ENCODE measurements at places on chromosomes 7 and 10.

DNA sequence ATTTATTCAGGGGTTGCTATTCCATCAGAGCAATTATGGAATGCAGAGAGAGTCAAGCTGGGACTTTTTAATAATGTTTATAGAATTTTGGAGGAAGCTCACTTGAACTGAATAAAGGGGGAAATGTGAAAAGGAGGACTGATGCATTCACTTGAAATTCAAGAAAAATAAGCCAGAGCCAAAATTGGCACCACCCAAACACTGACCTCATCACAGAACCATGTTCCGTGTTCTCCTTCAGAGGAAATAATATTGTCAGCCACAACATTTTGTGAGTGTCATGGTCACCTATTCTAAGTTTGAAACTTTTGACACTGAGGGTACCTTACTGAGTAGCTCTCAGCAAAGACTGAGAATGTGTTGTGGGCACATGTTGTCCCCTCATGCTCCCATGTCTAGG, 207.0 kb downstream of the ANK3 start:
- DNase-seq, result no peak

GRCh38 chr10:93821051-93821772, 63.5 kb downstream of the LGI1 start:
- DNase-seq, result no peak

GRCh38 chr7:26191974-26192479, 8.5 kb downstream of the HNRNPA2B1 start:
- no peak for DNase-seq

DNA sequence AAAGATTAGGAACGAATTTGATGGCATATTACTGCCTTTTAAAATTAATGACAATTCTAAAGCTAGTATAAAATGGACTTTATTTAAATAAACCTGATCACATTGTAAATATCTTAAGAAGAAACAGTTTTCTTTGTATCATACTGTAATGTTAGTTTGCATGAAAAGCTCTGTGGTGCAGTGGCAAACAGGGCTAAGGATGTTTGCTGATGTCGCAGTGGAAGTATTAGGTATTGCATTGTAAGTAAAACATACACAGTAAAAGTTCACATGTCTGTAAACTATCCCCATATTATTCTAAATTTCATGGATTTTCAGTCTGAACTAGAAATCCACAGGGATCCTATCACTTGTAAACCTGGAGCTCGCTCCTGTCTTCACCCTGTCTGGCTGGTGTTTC, 252.6 kb upstream of the ZNF32 start:
- DNase-seq, result no peak

DNA sequence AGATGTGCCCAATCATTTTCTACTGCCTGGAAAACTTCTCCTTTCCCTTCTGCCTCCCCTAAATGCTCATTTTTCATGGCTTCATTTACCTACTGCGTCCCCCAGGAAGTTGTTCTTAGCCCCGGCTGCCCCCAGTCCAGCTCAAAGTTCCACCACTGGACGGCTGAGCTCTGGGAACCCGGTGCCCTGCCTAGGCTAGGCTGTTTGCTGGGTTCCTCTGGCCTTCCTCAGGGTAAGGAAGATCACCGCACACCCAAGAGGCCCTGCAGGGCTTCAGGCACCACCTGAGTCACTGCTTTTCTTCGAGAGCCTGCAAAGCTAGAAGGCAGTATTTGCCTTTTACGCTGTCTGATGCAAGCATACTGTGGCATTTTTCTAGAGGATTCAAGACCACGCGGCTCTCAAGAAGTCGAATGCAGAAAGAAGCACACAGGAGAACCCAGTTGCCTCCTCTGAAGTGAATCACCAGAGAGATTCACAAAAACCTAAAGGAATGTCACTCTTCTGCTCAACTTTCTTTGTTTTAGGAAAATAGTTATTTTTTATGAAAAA, 46.7 kb upstream of the ZMIZ1 start:
- no peak for DNase-seq

GRCh38 chr7:155745737-155746136, 66.5 kb downstream of the SHH start:
- no peak for DNase-seq

- no peak for DNase-seq
Observed at GRCh38 chr10:34736976-34737771, 77.9 kb downstream of the PARD3 start.

DNA sequence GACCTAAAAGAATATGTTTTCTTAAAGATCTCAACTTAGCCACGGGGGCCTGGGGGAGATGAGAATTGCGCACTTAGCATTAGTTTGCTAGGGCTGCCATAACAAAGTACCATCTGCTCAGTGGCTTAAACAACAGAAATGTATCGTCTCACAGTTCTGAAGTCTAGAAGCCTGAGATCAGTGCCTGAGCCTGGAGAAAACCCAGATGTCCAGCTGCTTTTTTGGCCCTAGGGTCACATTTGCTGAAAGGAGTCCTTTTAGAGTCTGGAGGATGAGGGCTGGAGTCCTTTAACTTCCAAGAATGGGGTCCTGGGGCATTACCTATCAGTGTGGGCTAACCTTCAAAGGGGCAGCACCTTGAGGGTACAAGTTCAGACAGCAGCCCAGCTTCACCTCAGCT, 48.2 kb downstream of the SMURF1 start:
- no peak for DNase-seq

DNA sequence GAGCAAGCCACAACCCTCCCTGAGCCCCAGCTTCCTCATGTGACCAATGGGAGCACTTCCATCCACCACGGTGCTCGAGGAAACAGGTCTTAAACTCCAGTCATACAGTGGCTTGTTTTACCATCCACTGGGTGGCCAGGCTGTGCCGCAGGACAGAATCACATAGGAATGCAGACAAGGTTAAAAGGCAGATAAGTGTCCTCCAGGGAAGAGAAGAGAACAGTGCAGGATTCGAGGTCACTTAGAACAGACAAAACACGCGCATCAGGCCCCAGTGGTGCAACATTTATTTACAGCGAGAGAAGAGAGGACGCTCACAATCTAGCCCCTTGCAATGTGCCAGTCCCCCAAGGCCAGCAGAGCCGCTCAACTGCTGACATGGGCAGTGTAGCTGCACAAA, 92.8 kb downstream of the TMEM130 start:
- no peak for DNase-seq

GRCh38 chr10:22727663-22728062, 13.3 kb upstream of the PIP4K2A start:
- no peak for DNase-seq

DNA sequence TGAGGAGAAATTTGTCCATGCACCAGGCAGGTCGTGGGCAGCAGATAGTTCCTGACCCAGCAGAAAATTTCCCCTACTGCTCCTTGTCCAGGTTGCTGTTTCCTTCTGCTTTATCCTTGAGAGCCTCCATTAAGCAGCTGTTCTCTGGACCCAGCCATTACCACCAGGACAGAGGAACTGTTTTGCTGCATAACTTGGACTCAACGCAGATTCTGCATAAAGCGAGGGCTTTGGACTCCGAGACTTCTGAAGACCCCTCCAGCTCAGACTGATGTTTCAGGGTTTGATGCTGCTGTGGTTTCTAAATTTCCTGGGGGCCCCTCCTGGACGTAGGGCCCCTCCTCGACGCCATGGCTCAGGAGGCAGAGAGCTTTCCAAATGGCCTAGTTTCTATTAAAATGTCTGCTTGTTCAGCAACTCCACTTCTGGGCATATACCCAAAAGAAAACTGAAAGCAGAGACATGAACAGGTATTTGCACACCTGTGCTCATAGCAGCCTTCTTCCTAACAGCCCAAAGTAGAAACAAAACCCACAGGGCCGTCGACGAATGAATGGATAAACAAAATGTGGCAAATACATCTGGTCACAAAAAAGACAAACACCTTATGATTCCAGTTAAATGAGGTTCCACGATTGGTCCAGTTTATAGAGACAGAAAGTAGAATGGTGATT, 28.3 kb upstream of the LMTK2 start:
- no peak for DNase-seq

- DNase-seq, result no peak
Observed at GRCh38 chr10:88138319-88138848, 275.0 kb downstream of the PTEN start.

- no peak for DNase-seq
Observed at GRCh38 chr7:120460949-120461348, 188.0 kb downstream of the KCND2 start.

GRCh38 chr7:83366629-83367028, 203.9 kb upstream of the PCLO start:
- no peak for DNase-seq

GRCh38 chr10:13961853-13962252, 368.9 kb downstream of the FRMD4A start:
- no peak for DNase-seq

DNA sequence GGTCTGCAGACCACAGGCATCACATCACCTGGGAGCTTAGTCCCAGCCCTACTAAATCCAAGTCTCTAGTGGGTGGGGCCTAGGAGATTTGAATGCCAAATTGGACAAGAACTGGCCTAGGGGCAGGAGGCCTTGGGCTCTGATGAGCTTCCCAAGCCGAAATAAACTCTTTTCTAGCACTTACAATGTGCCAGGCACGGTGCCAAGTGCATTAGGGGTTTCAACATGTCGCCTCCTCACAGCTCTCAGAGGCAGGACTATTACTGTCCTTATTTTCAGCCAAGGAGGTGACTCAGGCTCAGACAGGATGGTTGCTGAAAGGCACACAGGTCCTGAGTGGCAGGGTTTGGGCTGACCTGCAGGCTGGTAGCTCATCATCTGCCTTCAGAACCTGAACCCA, 9.2 kb upstream of the CPA1 start:
- DNase-seq, result no peak

- no peak for DNase-seq
Observed at GRCh38 chr10:70690589-70690988, 18.3 kb downstream of the ADAMTS14 start.

DNA sequence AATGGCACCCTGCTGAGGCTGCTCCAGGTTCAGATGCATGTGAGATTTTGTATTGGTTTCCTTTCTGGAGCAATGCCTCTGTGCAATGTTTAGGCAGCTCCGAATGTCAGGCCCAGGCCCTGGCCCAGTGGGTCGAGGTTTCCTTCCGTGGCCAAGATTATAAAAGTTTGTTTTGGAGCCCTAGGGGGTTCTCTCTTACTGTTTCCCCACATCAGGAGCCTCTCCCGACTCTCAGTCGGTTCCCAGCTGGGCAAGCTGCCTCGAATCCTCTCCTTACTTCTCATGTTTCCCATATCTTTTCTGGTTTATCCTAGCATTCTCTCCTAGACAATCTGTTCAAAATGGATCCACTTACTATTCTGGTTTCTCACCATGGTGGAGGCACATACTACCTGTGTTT, 11.0 kb downstream of the TMEM140 start:
- no peak for DNase-seq

DNA sequence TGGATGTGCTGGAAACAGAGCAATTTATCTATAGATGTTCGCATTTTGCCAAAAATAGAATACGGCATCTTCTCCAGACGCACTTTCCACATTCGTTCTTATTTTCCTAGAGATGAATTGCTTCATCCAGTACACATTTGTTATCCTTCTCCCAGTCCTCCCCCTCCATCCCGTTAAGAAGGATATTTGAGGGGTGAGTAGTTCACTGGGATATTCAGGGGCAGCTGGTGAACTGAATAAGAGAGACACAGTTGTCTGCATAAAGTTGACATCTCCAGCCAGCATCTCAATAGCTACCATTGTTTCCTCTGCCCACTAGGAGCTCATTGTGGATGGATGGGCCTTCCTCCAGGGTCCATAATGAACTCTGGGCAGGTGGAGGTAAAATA, 456.8 kb upstream of the NRP1 start:
- DNase-seq, result no peak

- DNase-seq, result no peak
Observed at GRCh38 chr10:31961277-31962074, 32.8 kb upstream of the ARHGAP12 start.

DNA sequence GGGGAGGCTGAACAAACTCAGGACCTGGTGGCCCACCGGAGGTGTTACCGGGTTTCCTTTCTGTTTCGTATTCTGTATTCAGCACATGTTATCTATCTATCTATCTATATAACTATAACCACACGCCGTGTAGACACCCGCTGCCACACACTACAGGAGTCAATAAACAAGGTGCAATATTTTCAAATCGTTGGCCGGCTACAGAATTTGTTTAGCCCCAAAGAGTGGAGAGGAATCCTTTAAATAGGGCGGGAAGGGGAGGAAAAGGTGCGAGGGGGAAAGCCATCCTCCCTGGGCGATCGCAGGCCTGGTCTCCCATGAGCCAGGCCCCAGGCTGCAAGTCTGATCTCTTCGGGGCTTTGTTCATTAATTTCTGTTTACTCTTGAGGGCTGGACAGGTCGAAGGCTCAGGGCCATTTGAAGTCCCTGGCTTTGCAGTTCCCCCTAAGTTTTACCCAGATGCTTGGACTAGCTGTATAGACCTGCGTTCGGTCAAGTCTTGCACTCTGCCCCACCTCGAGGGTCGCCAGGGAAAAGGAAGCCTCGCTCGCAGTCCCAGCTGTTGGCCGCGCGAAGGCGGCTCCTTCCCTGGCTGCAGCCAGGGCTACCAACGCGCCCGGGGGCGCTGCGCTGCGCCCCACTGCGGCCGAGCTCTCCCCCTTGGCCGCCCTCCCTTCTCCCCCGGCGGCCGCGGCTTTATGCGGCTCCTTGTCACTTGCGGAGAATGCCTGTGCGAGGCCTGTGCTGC, 3.8 kb downstream of the NKX2-3 start:
- no peak for DNase-seq

- no peak for DNase-seq
Observed at GRCh38 chr10:67385089-67385488, 310.9 kb downstream of the CTNNA3 start.

DNA sequence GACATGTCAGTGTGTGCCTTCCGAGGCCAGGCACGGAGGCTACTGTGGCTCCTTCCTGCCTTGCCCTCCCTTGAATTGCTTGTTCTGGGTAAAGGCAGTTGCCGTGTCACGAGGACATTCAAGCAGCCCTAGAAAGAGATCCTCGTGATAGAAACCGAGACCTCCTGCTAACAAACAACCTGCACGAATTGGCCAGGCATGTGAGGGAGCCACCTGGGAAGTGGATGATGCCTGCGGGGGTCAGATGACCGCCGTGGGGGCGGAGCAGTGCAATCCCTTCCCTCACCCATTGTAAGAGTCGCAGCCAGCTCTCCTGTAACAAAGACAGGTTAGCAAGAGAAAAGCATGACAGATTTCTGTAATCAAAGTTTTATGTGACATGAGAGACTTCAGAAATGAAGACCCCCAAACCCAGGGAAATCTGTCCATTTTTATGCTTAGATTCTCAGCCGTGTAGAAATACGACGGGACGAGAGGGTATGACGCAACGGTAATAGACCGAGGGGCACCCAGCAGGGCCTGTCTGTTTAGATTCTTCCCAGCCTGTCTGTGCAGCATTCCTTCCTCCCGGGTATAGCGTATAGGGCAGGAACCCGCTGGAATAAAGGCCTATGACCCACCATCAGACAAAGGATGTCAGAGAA, 241.7 kb downstream of the GATA3 start:
- DNase-seq, result no peak

DNA sequence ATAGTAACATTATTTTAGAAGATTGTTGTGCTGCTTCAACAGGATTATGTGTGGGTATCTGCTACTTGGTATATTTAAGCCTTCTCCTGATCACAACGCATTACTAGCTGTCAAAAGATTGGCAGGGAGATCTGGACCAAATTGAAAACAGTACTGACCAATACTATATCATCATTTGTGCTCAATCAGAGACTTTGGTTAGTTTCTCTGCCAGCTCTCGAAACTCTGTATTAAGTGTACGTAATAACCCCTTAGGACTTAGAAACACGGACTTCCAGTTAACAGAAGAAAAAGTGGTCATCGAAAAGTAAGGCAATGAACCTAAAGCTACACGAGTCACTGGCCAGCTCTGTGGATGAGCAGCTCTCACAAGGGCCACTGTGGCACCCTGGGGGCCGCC, 146.0 kb downstream of the EVX1 start:
- DNase-seq, result no peak

Measured in stimulated activated CD8-positive, alpha-beta memory T cell treated with anti-CD3 and anti-CD28 coated beads, Interleukin-2, amount 100 ng/mL, for 1 hour (primary cell).